Inflammatory macrophage (primary cell): ENCODE measurements at places on chromosomes 4 and X.

DNA sequence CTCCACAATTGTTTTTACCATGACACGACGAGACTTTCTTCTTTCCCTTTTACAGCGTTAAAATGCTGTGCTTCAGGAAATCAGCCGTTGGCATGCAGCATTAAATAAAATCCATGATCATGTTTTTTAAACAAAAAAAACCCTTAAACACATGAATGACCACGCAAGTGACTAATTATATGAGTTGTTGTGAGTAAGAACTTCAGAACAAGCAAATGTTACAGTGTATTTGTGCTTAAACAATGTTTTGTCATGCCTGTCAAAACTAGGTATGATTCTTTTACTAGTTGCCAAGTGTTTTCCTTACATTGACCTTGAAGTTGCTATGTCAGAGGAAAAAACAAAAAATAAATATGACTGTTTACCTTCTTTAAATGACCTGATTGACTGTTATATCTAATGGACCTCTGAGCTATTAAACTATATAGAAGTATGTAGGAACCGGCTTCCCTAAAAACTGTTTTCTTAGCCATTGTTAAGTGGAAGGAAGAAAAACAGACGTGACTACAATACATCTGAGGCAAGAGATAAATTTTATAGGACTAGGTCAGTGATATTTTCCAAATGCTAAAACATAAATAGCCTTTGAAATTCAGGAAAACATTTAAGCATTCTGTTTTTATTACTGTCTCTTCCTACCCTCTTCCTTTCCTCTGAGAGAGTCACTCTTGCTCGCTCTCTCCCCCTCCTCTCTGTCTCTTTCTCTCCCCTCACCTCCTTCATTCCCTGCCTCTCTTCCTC is 197.1 kb downstream of the PALLD start:
- no peak for DNase-seq

GRCh38 chr4:155964016-155964891 is 10.6 kb upstream of the CTSO start:
- DNase-seq: peak; percentile 5

GRCh38 chr4:113763029-113763285 is 1.4 kb upstream of the CAMK2D start:
- DNase-seq: peak; percentile 65

- DNase-seq: no peak
These were observed 118.4 kb downstream of the CPZ start for GRCh38 chr4:8710946-8711345.

DNA sequence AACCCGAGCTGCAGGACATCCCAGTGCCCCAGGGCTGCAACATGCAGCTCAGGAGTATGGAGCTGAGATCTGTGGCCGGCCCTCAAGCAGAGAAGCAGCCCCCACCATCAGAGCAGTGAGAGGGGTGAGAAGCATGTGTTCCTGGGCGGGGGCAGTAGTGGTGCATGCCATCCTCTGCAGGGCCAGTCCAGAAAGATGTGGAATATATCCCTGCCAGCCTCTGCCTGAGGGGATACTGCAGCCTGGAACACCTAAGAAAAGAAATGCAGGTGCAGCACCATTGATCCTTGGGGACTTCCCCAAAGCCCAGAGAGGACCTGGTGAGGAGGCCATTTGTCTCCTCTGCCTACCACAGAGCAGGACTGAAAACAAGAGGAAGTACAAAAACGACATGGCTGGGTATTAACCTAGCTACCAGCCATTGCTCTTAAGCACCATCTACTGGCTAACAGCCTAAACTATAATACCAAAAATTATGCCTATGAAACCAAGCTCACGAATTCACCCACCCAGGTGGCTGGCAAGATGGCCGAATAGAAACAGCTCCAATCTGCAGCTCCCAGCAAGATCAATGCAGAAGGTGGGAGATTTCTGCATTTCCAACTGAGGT is 158.8 kb downstream of the ADGRA3 start:
- no peak for DNase-seq

GRCh38 chr4:166816890-166817289 is 417.4 kb downstream of the SPOCK3 start:
- no peak for DNase-seq

- no peak for DNase-seq
These were observed 5.9 kb upstream of the ANK2 start for GRCh38 chr4:113043591-113043990.

- no peak for DNase-seq
These were observed 50.1 kb upstream of the PHKA2 start for GRCh38 chrX:19034025-19034424.

GRCh38 chrX:27597508-27597907 is 7.4 kb downstream of the DCAF8L2 start:
- no peak for DNase-seq

GRCh38 chrX:27883468-27884092 is 75.8 kb downstream of the MAGEB10 start:
- DNase-seq: no peak

- no peak for DNase-seq
These were observed 244.2 kb downstream of the FSTL5 start for GRCh38 chr4:161919442-161920220.

GRCh38 chrX:10047631-10048030 is 80.5 kb downstream of the CLDN34 start:
- DNase-seq: no peak

DNA sequence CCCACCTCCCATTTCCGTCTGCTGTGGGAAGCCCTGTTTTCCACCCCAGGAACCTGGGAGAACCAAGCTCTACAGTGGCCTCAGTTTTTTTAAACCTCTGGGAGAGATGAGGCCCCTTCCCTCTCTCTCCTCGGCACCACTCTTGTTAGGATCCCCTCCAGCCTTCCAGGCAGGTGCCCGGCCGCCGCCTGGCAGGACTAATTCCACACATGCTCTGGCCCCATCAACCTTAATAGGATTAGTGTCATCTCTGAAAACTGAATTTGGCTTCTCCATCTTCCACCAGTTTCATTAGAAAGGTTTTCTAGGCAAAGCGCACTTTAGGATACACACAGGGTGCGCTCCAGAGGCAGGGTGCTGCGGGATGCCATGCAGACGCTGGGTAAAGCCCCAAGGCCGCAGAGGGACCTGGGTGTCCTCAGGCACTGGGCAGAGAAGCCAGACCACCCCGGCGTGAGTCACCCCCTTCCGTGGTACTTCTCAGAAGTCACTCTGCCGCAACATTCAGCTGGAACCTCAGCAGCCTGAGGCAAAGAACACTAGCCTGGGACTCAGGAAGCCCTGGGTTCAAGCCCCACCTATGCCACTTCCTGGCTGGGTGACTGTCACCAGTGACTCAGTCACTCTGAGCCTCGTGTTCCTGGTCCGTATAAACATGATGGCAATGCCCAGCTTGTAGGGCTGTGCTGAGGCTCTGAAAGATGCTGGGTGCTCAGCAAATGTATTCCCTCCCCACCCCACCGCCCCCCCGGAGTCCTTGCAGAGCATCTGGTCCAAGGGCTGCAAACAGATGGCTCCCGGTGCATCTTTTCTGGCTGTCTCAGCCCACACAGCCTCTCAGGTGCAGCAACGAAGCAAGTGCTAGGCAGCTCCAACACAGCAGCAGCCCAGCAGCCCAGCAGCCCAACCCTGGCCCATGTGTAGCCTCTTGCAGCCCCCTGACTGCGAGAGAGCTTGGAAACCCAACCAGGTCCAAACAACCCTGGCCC is 29.1 kb downstream of the PPP2R2C start:
- DNase-seq: no peak

DNA sequence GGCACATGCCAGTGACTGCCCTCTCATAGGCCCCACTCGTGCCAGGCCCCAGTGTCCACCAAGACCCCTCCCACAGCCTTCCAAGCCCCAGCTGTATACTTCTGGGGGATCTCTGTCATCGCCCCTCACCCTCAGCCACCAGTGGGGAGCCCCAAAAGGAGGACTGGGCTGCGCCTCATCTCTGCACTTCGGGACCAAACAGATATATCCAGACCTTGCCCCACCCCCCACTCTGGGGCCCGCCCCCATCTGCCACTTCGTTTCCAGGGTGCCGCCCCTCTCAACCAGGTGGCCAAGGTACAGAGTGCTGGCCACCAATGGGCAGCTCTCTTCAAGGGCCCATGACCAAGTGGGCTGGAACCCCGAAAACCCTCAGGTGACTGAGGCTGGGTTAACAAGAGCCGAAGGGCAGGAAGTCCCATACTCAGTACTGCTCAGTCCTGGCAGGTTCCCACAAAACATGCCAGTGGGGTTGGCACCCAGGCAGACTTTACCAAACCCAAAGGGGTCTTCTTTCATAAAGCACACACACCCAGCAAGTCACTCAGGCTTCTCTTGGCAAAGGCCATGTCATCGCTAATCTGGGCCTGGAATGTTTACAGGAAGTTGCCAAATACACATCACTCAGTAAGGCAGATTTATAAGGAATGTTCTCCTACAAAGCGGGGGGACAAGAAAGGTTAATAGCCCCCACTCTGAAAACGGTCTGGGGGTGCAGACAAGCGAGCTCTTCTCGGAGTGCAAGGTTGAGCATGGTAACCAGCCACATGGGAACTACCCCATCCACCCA is 4.4 kb downstream of the ZFYVE28 start:
- no peak for DNase-seq

GRCh38 chr4:156537286-156537685 is 434.3 kb downstream of the PDGFC start:
- DNase-seq: no peak

GRCh38 chr4:183821076-183821853 is 83.8 kb upstream of the STOX2 start:
- no peak for DNase-seq

DNA sequence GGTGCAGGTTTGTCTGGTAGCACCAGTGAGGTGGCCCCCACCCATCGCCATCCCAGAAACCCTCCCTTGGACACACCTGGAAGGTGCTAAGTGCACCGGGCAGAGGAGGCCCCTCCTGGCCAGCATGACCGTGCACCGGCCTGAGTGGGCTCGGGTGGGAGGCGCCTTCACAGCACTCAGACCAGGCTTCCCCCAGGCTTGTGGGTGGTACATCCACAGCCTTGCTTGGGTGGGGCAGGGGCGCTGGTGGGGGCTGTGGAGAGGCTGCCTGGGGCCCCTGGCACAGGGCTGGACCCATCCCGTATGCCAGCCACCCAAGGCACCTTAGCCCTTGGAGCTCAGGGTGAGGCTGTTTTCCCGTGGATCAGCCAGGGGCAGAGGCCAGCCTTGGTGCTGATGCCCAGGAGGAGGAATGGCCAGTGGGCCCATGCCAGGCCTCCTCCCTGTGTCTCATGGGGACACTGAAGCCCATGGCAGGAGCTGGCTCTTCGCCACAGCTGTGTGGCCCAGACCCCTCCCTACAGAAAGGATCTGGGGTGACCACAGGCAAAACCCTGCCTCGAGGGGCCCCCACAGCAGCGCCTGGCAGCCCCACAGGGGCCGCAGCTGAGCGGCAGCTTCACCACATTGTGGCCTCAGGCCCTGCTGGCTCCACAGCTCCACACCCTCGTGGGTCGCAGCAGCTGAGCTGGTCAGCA is 21.4 kb downstream of the NKX1-1 start:
- DNase-seq: no peak

- DNase-seq: no peak
These were observed 109.1 kb upstream of the TBL1X start for GRCh38 chrX:9355739-9356138.

GRCh38 chrX:23493941-23494374 is 159.3 kb downstream of the PTCHD1 start:
- DNase-seq: no peak

- no peak for DNase-seq
These were observed 108.8 kb downstream of the CPZ start for GRCh38 chr4:8701126-8702019.

GRCh38 chrX:39854772-39855747 is 242.7 kb downstream of the BCOR start:
- peak; percentile 38 for DNase-seq

DNA sequence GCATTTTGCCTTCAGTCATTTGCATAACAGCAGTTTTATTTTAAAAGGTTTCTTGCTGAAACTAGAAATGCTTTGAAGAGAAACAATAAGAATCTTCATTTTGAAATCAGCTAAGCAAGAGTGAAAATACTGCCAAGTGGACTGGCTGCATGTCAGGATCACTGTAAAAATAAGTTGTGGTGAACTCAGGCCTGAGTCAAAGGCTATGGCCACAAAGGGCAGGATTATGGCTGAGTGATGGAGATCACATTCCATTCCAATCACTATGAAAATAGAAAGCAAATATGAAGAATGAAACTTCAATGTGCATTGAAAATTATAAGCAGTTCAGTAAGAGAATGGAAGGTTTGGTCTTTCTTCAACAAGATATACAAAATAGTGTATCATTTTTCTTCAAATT is 224.5 kb downstream of the PCDH18 start:
- DNase-seq: no peak

- peak; percentile 5 for DNase-seq
These were observed 877 bp downstream of the GPRASP1 start for GRCh38 chrX:102652031-102652688.

- DNase-seq: no peak
These were observed 418.4 kb upstream of the FSTL5 start for GRCh38 chr4:162582180-162582579.

DNA sequence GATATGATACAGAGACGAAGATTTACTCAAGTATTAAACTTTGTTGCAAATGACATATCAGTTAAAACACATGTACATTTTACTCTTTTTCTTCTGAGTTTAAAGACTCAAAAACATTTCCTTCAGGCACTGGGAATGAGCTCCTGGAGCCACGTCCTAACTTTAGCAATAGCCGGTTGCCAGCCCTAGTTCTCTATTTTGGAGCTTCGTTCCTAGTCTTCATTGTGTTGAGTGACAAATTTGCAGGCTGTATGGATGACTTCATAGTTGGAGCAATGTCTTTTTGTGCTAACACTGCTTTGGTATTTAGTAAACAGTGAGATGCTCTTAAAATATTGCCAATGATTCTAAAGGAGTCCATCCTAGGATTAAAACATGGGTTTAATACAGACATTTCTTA is 190.9 kb downstream of the FAT4 start:
- DNase-seq: no peak

- no peak for DNase-seq
These were observed 52.8 kb downstream of the REPS2 start for GRCh38 chrX:16999275-16999674.

GRCh38 chr4:74330295-74330750 is 22.1 kb downstream of the EPGN start:
- peak; percentile 14 for DNase-seq
